ENCODE measurements at places on chromosomes 13 and 19.

DNA sequence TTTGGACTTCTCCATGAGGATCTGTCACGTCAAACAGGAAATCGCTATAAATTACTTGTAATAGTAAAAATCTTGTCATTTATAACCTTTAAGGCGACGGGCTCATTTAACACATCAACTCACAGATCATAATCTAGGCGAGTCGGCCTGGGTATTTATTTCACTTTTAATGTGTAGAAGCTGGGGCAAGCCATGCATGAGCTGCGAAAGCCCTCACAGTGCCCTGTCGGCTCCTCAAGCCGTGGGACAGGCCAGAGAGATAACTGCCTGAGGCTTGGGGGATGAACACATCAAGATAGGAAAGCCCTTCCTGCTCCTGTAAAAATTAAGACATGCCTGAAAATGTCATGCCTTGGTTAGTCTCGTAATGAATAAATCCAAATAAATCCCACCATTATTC lies 30.8 kb downstream of the SOX1 start:
- DNase-seq: no peak

- DNase-seq: no peak
Measured at GRCh38 chr19:16957855-16958254, 68.8 kb downstream of the CPAMD8 start.

DNA sequence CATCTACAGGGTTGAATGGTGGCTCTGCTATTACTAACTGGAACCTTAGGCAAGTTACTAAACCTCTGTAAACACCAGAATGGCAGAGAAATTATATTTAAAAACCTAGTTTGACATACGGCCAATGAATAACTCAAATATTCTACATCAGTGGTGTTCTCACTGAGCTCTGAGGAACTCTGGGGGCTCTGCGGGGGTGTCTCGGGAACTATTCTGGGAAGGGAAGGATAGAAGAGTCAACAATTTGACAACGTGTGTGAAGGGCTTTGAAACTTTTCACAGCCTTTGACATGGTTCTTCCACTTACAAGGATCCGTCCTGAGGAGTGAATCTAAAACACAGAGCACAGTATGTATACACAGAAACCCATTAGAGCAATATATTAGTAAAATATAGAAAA lies 38.7 kb downstream of the SOHLH2 start:
- no peak for DNase-seq

- no peak for DNase-seq
Measured at GRCh38 chr13:107075576-107075975, 507.6 kb upstream of the ARGLU1 start.

DNA sequence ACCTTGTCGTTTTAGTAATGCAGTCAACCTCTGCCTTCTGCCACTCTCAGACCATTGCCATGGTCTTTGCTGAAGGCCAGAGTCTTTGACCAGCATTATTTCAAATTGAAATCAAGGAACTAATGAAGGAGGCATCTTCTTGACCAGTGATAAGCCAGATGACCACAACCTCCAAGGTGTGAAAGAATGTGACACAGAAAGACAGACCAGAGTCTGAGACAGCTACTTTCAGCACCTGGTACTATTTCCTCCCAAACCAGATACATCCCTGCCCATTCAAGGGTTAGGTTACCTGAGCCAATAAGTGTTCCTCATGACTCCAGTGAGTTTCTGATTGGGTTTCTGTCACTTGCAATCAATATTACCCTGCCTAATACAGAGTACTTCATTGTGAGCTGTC lies 20.3 kb upstream of the RNASEH2B start:
- no peak for DNase-seq

DNA sequence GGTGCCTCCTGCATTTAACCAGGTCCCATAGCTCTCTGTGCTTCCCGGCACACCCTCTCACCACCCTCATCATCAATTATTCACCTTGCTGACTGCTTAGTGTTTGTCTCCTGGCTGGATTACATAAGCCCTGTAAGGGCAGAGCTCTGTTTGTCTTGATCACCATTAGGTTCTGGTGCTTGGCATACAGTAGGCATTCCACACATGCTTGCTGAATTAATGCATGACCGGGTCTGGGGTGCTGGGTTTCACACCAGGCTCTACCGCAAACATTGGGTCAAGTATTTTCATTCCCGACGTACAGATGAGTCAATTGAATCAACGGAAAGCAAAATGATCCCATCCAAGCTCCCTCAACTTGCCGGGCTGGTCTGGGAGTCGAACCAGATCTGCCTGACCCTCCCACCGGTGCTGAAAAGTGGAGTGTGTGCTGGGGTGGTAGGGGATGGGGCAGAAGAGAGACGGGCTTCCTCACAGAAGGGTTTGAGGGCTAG lies 28.5 kb downstream of the VAV1 start:
- peak; percentile 77 for DNase-seq

DNA sequence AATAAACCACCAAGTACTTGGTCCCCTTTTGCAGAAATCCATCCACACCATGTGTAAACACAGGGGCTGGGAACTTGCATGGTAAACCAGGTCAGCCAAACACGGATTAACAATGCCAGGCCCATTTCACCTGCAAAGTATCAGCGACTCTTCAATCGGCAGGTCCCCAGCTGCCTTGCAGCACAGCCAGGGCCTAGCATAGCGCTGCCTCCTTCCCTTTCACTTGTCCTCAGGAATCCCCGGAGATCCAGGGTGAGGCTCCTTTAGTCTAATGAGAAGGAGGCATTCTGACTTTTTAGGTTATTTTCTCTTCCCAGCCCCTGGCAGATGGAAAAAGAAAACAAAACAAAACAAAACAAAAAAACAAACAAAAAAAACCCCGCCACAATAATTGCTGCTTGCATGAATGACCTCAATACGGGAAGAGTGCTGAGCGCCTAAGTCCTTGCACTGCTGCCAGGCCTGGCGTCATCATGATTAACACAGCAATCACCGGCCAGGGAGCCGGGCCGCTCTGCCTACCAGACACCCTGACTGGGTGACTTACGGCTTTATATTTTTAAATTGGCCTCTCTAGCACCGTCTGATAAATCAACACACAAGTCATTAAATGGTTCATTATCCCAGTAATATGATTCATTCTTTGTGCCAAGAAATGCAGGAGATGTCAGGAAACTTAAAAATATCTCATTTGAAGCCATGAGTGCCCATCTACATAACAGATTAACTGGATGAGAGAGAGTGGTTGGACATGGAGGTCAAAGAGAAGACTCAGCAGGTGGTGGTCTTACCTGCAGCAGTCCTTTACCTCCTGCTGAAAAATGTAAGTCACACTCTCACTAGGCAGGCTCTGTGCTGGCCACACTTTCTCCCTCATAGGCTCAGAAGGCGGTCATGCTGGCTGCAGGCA lies 692.7 kb downstream of the UQCRFS1 start:
- no peak for DNase-seq

GRCh38 chr19:35975608-35976214 lies 19.3 kb upstream of the SDHAF1 start:
- DNase-seq: peak; percentile 42

DNA sequence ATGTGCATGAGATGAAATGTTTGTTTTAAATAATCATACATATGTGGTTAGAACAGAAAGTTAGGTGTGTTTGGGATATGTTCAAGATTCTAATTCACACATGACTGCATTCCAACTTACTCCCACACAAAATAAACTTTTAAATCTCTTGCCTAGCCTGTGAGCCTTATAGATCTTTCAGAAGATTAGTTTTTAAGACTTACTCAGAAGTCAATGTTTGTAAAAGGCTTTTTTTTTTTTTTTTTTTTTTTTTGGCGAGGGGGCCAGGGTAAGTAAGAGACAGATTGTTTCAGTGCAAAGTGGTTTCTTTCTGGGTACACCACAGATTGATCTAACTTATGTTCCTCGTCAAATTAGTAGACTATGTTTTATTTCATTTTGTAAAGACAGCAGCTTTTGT lies 39.1 kb downstream of the GPR180 start:
- no peak for DNase-seq

GRCh38 chr19:39974377-39975155 lies 3.6 kb downstream of the PSMC4 start:
- no peak for DNase-seq

- DNase-seq: no peak
Measured at GRCh38 chr19:51959791-51960190, 26.8 kb downstream of the ZNF350 start.

GRCh38 chr19:2132731-2133490 lies 18.5 kb downstream of the AP3D1 start:
- no peak for DNase-seq

GRCh38 chr19:2359992-2360685 lies at the start of gene TMPRSS9:
Gene TMPRSS9 (plus strand): TSS chr19:2360265. CDS start chr19:2389786, 29,521 bp downstream.
- no peak for DNase-seq

- no peak for DNase-seq
Measured at GRCh38 chr13:106029676-106030290, 505.7 kb downstream of the EFNB2 start.

DNA sequence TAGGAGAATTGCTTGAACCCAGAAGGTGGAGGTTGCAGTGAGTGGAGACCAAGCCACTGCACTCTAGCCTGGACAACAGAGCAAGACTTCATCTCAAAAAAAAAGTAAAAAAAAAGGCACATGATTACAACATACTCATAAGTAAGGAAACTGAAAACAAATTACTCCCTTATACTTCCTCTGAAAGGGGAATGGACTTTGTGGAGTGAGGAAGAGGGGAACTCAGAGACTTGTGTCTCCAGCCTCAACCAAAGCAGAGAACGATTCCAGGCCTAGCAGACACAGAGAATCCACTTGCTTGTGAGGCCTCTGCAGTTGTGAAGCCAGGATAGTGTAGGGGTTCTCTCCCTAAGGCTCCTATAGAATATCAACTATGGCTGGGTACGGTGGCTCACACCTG lies 4.3 kb upstream of the LATS2 start:
- no peak for DNase-seq

DNA sequence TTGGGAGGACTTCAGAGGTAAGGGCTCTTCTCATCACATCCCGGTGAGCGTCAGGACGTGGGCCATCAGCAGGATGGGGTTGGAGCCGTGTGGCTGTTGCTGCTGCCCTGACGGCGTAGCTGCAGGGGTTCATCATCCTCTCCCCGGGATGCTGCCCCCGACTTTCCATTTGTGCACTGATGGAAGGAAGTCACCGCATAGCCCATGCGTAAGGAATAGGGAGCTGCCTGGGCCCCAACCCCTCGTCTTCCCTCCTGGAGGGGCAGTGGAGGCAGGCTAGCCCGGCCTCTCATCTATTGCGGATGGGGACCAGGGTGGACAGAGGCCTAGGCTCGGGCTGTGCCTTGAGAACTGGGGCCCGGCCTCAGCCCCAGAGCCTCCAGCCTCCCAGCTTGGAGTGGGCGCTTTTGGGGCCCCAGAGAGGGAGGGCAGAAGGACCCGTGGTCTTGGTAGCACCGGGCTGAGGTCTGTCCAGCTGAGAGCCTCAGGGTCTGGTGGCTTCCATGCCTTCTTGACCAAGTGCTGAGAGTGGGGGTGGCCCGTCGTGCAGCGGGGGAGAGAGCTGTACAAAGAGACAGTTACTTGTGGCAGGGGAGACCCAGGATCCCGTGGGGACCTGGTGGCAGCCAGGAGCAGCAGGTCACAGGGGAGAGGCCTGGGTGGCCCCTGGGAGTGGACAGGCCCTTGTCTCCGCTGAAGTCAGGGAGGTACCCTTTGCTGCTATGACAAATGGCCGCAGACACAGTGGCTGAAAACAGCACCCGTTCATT lies 44.0 kb downstream of the KDM4B start:
- no peak for DNase-seq

DNA sequence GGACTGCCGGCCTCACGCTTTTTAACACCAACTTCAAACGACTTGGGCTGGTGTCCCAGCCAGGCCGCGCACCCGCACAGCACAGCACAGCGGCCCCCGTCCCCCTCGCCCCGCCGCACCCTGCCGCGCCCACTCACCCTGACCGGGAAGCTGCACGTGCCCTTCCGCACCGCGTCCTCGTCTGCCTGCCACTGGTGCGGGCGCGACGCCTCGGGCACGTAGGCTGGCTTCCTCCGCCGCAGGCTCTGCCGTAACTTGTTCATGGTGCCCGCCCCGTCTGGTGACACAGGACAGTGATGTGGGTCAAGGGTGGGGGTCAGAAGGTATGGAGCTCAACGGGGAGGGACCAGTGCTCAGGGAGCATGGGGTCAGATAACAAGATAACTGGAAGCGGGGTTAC lies 6.2 kb downstream of the NUMBL start:
- no peak for DNase-seq

GRCh38 chr13:29118471-29118870 lies 298.3 kb downstream of the MTUS2 start:
- no peak for DNase-seq

DNA sequence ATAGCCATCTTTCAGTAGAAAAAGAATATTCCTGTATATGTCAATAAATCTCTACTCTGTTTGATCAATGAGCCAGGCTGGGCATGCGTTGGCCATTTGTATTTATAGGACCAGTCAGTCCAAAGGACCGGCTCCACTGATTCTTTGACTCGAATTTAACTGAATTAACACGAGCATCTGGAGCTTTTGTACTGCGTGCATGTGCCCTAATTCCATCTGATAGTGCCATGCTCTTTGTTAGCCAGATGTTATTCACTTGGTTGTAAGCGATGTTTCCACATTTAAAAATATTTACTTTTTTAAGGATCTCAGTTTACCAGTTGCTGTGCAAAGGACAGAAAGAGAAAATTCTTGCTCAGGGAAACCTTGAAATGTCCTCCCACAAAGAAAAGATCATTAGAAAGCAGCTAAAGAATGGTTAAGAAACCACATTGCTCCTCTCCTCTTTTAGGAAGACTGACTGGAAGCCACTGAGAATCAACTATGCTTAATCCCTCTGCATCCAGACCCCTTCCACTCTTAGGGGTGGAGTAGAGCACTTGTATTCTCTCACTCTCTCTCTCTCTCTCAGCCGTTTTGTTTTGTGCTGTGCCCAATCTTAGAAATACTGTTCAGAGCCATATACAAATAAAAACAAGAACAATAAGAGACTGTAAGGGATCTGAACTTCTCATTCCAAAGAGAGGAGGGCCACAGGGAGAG lies 165.8 kb downstream of the DCLK1 start:
- no peak for DNase-seq
